Activated CD4-positive, alpha-beta T cell treated with anti-CD3 and anti-CD28 coated beads, Interleukin-2, amount 10 ng/mL, durations not matched to agents 24 days and 14 days (primary cell): ENCODE measurements at places on chromosomes 7 and 10.

- H3K4me3 ChIP-seq: peak overlapping the region; percentile 87
- peak overlapping the region; percentile 87 for H3K27ac ChIP-seq
- peaks cover 55% of the 10 kb centered on the region for H3K4me1 ChIP-seq
- H3K27me3 ChIP-seq: no peaks in the 10 kb centered on the region
- H3K36me3 ChIP-seq: peaks cover 21% of the 10 kb centered on the region
Measured at GRCh38 chr10:35336921-35337823, 863 bp downstream of the CCNY start.

- no peak overlapping the region for H3K27ac ChIP-seq
- peaks cover 21% of the 10 kb centered on the region for H3K36me3 ChIP-seq
- peaks cover 13% of the 10 kb centered on the region for H3K4me1 ChIP-seq
- no peaks in the 10 kb centered on the region for H3K27me3 ChIP-seq
- DNase-seq: no peak
Measured at GRCh38 chr7:36659172-36659516, 65.2 kb downstream of the AOAH start.

DNA sequence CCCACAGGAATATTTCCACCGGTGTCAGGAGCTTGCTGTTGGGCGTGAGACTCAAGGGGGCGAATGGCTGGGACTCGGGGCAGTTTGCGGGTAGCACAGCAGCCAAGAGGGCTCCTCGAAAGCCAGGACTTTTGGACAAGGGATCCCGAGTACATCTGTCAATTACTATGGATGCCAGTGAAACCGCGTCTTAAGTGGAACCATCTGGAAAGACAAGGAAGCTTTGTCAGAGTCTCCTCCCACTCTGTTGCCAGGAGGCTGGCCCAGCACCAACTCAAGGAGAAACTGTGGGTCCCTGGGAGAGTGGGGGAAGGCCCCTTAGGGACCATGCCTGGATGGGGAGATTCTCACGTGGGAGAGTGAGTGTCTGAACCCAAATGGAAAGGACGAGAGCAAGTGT is 57.1 kb downstream of the C10orf143 start:
- no peaks in the 10 kb centered on the region for H3K4me1 ChIP-seq
- no peaks in the 10 kb centered on the region for H3K27me3 ChIP-seq
- H3K4me3 ChIP-seq: no peak overlapping the region
- H3K27ac ChIP-seq: no peak overlapping the region
- no peaks in the 10 kb centered on the region for H3K36me3 ChIP-seq
- DNase-seq: no peak

- H3K27ac ChIP-seq: no peak overlapping the region
- H3K27me3 ChIP-seq: peaks cover 4% of the 10 kb centered on the region
- H3K4me3 ChIP-seq: no peak overlapping the region
- no peaks in the 10 kb centered on the region for H3K36me3 ChIP-seq
- no peak for DNase-seq
Measured at GRCh38 chr10:124204726-124205125, 111.3 kb upstream of the CHST15 start.

GRCh38 chr7:158061884-158062656 is 525.6 kb downstream of the PTPRN2 start:
- no peak overlapping the region for H3K27ac ChIP-seq
- no peak overlapping the region for H3K4me3 ChIP-seq
- no peaks in the 10 kb centered on the region for H3K4me1 ChIP-seq
- no peak for DNase-seq
- no peaks in the 10 kb centered on the region for H3K36me3 ChIP-seq

GRCh38 chr7:1359681-1360485 is 99.4 kb downstream of the MICALL2 start:
- no peak overlapping the region for H3K27ac ChIP-seq
- H3K4me3 ChIP-seq: no peak overlapping the region
- no peaks in the 10 kb centered on the region for H3K4me1 ChIP-seq
- DNase-seq: no peak

DNA sequence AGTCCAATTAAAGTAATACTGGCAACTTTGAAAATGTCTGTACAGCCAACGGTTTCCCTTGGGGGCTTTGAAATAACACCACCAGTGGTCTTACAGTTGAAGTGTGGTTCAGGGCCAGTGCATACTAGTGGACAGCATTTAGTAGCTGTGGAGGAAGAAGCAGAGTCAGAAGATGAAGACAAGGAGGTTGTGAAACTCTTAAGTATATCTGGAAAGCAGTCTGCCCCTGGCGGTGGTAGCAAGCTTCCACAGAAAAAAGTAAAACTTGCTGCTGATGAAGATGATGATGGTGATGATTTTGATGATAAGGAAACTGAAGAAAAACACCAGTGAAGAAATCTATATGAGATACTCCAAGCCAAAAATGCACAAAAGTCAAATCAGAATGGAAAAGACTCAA is 72.2 kb downstream of the ZNF783 start:
- no peak for DNase-seq
- H3K36me3 ChIP-seq: no peaks in the 10 kb centered on the region
- peaks cover 8% of the 10 kb centered on the region for H3K27me3 ChIP-seq
- H3K4me1 ChIP-seq: no peaks in the 10 kb centered on the region
